ENCODE measurements at places on chromosomes 12 and 14.
A peak's percentile ranks its signal among the peaks of the same experiment; 100 is the strongest.

DNA sequence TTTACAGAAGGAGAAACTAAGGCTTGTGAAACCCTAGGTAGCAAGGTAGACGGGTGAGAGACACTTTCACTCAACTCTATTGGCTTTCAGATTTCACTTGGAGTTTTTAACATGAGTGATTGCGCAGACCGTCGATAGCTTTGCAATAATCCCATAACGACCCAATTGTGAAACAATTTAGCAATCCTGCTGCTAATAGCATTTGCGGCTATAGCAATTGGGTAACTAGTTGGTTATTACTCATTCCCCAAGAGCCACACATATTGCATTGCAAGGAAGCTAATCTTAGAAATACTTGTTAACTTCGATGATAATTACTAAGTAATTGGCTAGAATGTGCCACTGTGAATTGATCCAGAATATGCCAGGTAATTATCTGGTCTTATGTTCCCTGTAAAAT is 159.9 kb upstream of the NOS1 start:
- no peak for DNase-seq

DNA sequence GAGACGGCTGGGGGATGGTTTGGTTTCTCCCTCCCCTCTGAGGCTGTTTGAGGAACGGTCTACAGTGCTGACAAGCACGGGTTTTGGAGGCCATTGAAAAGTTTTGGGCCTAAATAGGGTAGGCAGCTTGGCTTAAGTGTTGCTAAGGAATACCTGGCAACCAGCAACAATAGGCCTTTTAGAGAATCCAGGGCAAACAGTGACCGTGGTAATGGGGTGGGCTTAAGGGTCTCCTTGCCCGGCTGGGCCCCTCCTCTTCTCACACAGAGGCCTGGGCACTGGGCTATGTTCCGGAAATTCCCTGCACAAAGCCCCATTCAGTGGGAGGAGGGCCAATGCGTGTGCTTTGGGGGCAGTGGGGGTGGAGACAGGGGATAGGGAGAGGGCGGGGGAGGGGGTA is 55.4 kb downstream of the ASCL1 start:
- no peak for DNase-seq

GRCh38 chr12:49557187-49557916 is 10.6 kb downstream of the MCRS1 start:
- no peak for DNase-seq

GRCh38 chr12:53044896-53045695 is 4.8 kb upstream of the TNS2 start:
- DNase-seq, result no peak

- no peak for DNase-seq
Observed at GRCh38 chr14:96584199-96584906, 82.2 kb downstream of the PAPOLA start.

GRCh38 chr12:53492830-53493609 is 6.2 kb downstream of the MAP3K12 start:
- peak; percentile 63 for DNase-seq

- no peak for DNase-seq
Observed at GRCh38 chr14:72591391-72591790, 302.5 kb downstream of the DPF3 start.

GRCh38 chr12:62776575-62776974 is 158.4 kb downstream of the PPM1H start:
- DNase-seq, result no peak

DNA sequence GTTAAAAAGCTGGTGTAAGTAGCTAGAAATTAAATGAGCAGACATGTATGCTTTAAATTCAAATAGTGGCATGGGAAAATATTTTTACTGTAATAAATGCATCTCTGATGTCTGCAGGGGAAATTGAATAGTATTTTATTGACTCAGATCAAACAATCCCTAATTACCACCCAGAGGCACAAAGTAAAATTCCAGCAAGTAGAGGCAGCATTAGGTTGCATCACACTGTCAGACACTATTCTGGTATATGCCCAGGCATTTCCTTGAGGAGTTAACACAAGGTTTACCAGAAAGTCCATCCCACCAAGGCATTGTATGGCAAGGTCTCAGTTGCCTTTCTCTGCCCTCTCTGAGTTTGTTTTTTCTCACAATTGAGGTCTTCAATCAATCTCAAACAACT is 201.6 kb upstream of the KITLG start:
- DNase-seq, result no peak

- DNase-seq, result no peak
Observed at GRCh38 chr12:111692575-111693210, 6.8 kb downstream of the ACAD10 start.

GRCh38 chr14:56342494-56342942 is 224.3 kb downstream of the PELI2 start:
- no peak for DNase-seq

DNA sequence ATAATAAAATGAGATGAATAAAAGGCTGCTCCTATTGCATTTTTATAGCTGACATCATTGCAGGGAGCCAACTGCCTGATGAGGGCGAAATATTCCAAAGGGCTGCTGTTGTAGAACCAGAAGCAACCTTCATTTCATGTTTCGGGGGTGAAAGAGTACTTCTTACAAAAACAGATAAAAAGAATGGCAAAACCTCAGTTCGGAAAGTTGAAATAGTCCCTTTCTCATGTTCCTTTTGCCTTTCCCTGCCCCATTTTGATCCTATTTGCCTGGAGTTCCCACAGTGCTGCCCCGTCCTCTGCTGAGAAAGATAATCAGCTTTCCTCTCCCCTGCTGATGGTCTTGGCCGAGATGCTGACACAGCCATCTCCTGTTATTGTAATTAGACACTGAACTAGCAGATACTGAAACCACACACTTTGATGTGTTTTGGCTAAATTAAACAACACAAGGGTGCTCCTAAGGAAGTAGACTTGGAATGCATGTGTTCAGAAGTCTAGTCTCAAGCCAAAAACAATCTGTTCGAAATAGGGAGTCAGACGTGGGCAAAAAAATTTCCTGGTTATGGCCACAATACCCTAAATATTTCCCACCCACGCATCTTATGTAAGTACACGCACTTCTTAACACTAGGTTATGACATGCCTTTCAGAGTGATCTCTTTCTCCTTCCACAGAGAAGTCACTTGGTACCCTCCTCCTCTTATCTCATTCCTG is 117.2 kb downstream of the PPM1H start:
- no peak for DNase-seq

DNA sequence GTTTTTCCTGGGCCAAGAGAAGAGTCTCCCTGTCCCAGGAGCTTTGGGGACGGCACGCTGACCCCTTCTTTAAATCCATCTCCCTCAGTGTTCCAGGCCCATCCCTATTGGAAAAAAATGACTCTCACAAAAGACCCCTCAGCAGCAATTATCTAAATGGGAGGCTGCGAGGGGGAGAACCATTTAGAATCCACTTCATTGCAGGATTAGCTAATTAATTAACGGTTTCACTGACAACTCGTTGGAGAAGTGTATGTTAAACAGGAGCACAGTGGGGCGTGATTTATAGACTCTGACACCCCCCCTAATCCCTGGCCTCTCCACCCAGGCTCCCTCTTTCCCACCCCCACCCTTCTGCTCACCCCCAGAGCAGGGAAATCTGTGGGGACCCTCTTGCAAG is 162.8 kb upstream of the LHX5 start:
- no peak for DNase-seq

GRCh38 chr14:64725261-64725815 is 21.1 kb downstream of the PLEKHG3 start:
- no peak for DNase-seq

- DNase-seq, result no peak
Observed at GRCh38 chr12:3076730-3077571, at the start of gene TSPAN9. TSS of gene TSPAN9 (plus strand) at chr12:3077379. CDS start at chr12:3201194, 123,815 bp downstream.

DNA sequence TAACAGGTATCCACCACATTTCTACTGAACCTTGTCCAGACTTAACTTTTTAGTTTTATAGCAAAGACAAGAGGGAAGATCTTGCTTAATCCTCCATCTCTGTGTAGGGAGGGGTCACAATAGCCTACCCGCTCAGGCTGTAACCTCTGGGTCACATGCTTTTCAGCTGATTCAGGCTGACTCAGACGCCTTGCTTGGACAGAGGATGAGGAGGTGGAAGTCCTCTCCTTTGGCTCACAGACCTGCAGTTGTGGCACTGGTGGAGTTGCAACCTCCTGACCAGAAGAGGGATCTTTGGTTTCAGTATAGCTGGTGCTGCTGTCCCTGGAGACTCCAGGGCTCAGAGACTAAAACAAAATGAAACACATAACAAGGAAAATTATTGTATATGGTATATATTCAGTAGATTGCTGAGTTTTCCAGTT is 16.2 kb downstream of the ACIN1 start:
- no peak for DNase-seq

- no peak for DNase-seq
Observed at GRCh38 chr14:35335388-35336092, 43.4 kb downstream of the PSMA6 start.

DNA sequence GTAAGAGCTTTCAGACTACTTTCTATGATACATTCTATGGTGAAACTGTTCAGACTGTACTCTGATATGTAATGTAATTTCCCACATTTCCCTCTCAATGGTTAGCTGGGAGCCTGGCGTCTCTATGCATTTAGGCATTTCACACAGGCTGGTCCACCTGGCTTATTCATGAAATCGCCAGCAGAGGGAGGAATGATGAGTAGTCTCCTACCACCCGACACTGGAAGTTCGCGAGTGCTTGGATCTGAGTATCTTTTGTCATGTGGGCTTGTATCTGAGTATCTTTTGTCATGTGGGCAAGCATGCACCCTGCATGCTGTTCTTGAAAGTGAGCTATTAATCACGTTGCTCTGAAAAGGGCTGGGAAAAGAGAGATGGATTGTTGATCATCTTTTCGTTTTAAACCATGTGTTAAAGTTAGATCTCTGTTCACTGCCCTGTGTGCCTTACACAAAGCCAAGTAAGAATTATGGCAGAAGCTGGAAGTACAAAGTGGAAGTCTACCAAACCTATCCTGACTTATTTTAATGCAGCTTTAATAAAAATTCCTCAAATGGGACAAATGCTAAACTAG is 235.0 kb downstream of the ATP23 start:
- DNase-seq, result no peak

Data from esophagus squamous epithelium (tissue), 5 donors.